NCI-H2029 (cell line): ENCODE measurements at places on chromosomes 16 and 17.

GRCh38 chr17:61443475-61443882, 8.7 kb upstream of the TBX4 start:
- DNase-seq, result no peak

GRCh38 chr17:44348234-44348987, 3.3 kb downstream of the GRN start:
- no peak for DNase-seq

DNA sequence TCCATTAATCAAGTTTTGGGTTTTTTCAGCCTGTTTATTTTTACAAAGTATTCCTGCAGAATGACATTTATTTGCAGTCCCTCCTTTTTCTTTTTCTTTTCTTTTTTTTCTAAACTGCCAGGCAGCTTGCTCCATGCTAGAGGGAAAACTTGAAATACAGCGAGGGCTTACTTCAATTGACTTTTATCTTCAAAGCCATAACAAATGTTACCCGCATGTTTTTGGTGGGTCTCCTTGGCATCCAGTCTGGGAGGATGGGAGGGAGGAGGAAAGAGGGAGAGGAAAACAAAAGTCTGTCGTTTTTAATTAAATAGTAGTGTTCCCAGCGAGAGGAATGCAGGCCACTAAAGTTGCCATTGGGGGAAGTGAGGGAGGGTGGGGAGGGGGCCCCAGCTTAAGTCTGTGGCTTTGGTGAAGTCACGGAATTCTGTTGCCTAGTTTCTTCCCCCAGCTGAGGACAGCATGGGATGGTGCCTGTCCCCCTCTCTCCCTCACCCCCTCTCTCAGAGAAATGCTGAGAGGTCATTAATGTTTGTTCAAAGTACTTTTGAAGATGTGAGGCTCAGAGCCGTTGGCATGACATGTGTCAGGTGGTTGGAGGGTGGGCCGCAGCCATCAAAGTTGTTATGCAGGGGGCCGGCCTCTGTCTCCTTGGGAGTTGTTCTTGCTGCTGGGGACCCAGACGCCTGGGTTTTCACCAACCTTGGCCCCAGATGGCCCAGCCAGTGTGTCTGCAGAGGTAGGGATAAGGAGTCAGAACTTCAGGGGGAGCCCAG, 2.9 kb downstream of the NKD1 start:
- DNase-seq, result no peak

DNA sequence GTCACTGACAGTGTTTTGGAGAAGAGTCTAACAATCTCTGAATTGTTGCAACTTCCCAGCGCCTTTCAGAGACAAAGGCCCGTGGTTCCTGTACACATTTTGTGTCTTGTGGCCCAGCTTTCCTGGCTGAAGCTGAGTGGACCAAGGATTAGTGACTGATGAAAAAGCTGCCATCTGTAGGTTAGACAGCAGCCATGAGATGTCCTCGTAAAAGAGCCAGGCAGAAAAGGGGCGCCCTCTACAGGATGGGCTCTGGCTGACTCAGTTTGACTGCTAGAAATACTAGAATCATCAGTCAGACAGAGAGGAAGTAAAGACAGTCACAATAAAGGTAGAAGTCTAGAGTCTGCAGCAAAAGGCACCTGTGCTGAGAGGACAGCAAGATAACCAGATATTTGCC, 26.5 kb upstream of the NF1 start:
- no peak for DNase-seq

DNA sequence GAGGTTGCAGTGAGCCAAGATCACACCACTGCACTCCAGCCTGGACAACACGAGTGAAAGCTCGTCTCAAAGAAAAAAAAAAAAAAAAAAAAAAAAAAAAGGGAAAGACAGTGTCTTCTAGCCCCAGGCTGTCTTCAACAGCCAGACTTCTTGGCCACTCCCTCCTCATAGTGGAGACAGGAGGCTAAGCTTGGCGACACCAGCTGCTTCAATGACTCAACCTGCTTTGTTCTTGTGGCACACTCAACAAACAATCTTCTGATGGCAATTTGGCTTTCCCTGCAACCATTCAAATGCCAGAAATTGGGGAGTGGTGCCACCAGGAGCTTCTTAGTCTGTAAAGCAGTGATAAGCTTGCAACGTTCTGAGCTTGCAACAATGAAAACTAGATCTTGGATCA, 290.4 kb upstream of the DYNLRB2 start:
- DNase-seq, result no peak

GRCh38 chr16:80803339-80804055, 901 bp downstream of the CDYL2 start:
- no peak for DNase-seq

DNA sequence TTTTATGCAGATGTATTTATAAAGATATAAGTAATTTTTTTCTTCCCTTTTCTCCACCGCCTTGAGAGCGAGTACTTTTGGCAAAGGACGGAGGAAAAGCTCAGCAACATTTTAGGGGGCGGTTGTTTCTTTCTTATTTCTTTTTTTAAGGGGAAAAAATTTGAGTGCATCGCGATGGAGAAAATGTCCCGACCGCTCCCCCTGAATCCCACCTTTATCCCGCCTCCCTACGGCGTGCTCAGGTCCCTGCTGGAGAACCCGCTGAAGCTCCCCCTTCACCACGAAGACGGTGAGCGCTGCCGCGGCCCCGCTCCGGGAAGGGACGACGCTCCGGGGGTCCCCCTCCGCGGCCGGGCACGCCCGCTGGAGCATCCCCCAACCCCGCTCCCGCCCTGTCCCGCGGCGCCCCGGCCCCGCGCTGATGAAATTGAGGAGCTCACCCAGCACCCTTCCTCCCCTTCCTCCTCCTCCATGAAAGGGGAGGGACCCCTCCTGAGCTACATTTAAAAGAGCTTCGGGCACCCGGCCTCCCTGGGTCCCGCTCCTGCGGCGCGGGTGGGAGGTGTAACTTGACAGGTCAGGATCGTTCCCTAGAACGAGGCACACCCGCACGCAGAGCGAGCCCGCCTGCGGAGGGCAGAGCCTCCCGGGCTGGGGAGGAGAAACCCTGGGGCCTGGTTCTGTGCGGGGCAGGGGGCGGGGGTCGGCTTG, 706 bp downstream of the HLF start:
- DNase-seq, result no peak

DNA sequence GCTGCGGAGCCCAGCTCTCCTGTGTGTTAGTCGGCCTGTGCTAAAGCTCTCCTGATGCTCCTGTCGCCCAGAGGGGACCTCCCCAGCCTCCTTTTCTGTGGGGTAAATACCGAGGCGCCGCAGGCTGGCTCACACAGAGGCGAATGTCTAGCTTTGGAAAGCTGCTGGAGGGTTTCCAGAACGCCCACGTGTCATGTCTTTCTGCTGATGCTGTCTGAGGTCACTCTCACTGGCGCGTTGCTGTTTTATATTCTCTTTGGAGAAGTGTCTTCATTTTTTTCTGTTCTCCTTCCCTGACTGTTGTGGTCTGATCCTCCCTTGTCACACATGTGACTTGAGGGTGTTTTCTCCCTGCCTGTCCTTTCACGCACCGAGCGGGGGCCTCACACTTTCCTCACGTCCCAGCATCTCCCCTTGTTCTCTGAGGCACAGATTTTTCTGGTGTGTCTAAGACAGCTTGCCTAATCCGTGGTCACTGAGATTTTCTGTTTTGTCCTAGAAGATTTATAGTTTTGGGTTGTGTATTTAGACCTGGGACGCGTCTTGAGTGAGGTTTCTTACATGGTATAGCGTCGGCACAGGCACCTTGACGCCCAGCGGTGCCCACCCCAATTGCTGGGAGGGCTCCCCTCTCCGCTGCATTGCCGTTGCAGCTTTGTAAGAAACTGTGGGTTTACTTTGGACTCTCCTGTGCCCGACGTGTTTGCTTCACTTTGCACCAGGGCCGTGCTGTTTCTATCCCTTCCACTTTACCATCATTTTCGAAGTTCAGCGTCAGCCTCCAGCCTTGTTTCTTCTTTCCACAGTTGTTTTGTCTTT, 92.1 kb upstream of the ZNF750 start:
- no peak for DNase-seq

- DNase-seq, result peak; percentile 4
Observed at GRCh38 chr16:19716183-19716582, 1.8 kb downstream of the KNOP1 start.

DNA sequence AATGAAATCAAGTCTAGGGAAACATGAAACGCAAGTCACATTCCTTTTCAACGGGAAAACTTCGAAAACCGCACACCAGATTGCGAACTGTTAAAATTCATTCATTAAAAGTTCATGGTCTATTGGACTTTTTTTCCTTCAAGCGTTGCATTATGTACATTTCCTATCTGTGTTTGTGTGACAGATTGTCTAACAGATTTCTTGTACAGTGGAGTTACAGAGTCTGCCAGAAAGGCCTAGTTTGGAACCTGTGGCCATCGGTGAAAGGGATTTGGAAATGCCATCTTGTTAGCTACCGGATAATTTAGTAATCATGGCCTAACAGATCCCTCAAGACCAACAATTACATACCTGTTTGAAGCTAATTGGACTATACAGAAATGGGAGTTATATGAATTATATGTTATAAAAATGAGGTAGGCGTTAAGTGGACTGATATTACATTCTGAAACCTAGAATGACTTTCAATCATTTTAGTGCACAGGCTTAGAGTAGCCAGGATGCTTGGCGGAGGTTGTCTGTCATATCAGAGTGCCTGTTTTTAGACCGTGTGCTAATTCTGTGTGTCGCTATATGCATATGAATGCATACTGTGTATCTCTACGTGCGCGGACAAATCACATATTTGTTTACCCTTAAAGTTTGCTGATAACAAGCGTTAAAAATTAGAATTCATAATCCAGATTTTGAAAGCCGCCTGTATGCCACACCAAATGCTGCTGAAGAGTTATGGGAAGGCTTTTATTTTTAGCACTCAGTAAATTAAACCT, 885.4 kb upstream of the RBFOX1 start:
- DNase-seq, result no peak

DNA sequence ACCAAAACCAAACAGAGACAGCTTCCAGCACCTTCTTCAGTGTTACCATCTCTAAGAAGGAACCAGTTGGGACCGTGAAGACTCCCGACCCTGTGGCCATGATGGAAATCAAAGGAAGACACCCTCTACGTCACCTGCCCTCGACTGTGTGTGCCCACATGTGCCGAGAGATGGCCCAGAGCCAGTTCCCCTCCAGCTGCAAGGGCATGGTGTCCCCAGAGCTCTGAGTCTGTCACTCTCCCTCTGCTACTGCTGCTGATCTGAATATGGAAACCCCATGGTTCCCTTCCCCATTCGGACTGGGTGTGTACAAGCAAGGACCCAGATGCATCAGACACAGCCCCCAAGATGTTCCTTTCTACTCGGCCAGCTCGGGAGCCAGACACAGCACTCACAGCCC, 76.4 kb downstream of the SOCS1 start:
- no peak for DNase-seq

DNA sequence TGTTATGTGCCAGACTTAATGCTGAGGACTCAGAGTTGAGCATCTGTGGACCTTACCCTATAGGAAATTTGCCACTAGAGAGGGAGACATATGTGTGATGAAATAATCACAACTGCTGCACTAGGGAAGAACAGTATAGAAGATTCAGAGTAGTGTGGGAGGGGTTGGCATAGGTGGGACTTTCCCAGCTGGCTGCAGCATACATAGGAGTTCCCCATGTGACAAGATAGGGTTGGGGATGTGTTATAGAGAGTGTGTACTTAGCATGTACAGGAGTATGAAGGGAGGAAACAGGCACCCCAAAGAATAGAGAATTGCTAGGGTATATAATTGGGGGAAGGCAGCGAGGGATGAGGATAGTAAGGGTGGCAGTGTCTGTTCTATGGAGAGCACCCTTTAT, 2.9 kb downstream of the NUP93 start:
- no peak for DNase-seq

GRCh38 chr17:62653002-62653825, 25.7 kb downstream of the MRC2 start:
- DNase-seq, result peak; percentile 91
